ENCODE measurements at places on chromosomes 16 and 17.

DNA sequence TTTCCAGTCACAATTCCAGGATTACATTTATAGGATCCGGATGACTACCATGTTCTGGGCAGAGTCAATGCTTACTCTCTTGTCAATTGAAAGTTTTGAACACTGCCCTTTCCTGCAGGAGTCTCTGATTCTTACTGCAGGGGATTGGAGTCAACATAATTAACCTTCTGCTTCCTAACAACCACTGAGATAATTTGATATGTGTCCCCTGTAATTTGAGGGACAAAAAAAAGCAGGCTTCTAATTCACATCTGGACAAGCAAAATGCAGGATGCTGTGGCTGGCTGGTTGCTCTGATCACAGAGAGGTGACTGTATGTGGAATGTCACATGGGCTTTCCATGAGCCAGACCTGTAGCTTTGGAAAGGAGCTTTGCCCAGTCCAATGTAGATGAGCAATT is 54.9 kb downstream of the PMP22 start:
- H3K4me3 ChIP-seq: no peak overlapping the region
- no peak for DNase-seq
- no peaks in the 10 kb centered on the region for H3K4me1 ChIP-seq
- no peaks in the 10 kb centered on the region for H3K27me3 ChIP-seq
- H3K27ac ChIP-seq: no peak overlapping the region
- H3K36me3 ChIP-seq: no peaks in the 10 kb centered on the region

- H3K4me3 ChIP-seq: no peak overlapping the region
- no peak for DNase-seq
- H3K4me1 ChIP-seq: no peaks in the 10 kb centered on the region
Observed at GRCh38 chr16:2856061-2856670, 1.8 kb downstream of the PRSS22 start.

DNA sequence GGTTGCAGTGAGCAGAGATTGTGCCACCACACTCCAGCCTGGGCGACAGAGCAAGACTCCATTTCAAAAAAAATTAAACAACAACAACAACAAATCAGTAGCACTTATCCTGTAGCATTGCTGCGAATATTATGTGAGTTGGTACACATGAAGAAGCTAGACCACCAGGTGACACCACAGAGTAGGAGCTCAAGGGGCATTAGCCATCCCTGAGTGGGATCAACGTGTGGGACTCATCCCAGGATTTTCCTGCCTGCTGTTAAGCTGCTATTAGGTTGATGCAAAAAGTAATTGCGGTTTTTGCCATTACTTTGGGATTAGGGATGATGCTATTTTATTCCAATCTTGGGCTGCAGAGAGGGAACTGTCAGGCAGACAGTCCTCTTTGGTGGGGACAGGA is 47.2 kb downstream of the OTOA start:
- no peaks in the 10 kb centered on the region for H3K36me3 ChIP-seq
- no peak for DNase-seq
- no peaks in the 10 kb centered on the region for H3K27me3 ChIP-seq
- H3K4me1 ChIP-seq: no peaks in the 10 kb centered on the region

DNA sequence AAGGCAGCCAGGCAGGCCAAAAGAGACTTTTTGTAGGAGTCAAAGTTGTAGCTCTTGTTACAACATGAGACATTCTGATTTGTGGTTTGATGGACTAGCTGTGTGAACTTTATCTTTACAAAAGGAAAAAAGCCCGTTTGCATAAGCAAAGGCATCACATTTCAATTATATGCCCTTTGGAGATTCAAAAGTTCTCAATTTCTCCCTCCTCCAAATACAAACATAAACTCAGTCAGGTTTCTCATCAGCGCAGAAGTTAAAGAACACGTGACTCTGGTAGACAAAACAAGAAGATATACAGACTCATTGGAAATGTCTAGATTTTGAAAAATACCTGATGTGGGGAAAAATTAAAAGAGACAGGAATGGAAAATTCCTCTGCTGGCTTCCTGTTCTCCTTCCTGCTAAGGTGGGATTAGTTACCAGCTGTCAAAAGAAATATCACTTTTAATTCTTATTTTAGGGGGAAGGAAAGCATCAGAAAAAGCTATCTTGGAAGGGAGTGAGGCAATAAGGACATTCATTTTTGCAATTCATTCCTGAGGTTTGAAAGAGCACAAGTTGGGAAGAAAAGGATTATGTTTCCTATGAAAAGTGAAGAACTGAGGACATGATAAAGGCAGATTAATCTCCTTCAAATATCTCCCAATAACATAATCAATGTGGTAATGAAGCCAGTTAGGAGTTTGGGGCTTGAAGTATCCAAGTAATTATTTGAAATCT is 4.6 kb upstream of the KCNJ16 start:
- H3K4me3 ChIP-seq: no peak overlapping the region
- no peaks in the 10 kb centered on the region for H3K4me1 ChIP-seq
- H3K27me3 ChIP-seq: no peaks in the 10 kb centered on the region
- DNase-seq: no peak

GRCh38 chr17:32302860-32303649 is 37.4 kb downstream of the RHBDL3 start:
- H3K36me3 ChIP-seq: no peaks in the 10 kb centered on the region
- H3K4me3 ChIP-seq: no peak overlapping the region
- H3K27ac ChIP-seq: no peak overlapping the region
- H3K27me3 ChIP-seq: no peaks in the 10 kb centered on the region

DNA sequence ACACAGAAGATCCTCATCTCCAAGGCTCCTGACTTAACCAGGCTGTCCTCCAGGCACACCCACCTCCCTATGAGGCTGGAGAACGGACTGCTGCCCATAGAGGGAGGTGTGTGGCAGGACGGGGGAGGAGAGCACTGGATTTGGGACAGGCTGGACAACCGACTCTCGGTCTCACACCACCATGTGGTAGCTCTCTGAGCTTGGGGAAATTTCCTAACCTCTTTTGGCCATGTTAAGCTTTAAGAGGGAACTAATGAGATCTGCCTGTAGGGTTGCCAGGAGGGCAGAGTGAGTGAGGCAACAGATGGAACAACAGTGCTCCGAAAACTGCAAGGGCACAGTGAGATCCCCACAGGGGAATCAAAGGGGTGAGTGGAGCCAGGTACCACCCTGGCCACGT is 32.7 kb downstream of the RHBDL3 start:
- peak overlapping the region; percentile 81 for H3K27ac ChIP-seq
- peaks cover 15% of the 10 kb centered on the region for H3K4me1 ChIP-seq
- no peaks in the 10 kb centered on the region for H3K36me3 ChIP-seq

- no peak overlapping the region for H3K27ac ChIP-seq
- H3K4me1 ChIP-seq: peaks cover 7% of the 10 kb centered on the region
- H3K4me3 ChIP-seq: no peak overlapping the region
Observed at GRCh38 chr17:77675411-77675810, 283.1 kb upstream of the TNRC6C start.

DNA sequence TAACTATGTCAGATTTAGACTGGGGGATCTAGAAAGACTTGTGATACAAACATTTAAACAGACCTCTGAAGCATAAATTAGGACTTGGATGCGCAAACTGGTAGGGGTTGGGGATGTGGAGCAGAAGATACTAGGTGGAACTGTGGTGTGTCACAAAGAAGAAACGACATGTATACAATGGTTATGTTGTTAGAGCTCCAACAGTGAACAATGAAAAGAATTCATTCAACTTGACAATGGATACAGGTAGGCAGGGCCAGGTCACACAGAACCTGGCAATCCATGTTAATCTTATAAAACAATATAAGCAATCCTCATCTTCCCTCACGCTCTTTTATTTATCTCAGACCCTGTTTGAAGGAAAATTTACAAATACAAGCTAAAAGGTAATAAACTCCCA is 102.0 kb downstream of the CDC27 start:
- no peak overlapping the region for H3K27ac ChIP-seq
- no peaks in the 10 kb centered on the region for H3K36me3 ChIP-seq
- H3K4me3 ChIP-seq: no peak overlapping the region
- no peak for DNase-seq
- H3K4me1 ChIP-seq: no peaks in the 10 kb centered on the region
- H3K27me3 ChIP-seq: no peaks in the 10 kb centered on the region

DNA sequence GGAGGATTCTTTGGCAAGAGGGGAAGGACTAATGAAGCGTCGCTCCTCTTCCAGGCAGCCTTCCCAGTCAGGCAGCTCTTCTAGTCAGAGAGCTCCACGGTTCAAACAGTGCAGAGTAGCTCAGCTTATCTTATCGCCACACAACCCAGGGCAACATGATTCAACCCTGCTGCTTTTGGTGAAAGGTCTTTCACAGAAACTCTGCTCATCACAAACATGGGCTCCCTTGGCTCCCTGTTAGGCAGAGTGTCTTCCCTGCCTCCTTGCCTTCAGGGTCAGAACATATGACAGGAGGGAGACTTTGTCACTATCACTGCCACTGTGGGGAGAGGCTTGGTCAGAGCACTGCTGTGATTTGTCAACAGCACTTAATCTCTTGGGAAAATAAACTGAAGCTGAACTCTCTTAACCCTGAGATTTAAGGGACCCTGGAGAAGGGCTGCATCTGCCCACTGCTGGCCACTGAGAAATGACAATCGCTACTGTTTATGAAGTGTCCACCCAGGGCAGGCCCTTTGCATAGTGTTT is 6.9 kb upstream of the SLC13A2 start:
- H3K4me3 ChIP-seq: no peak overlapping the region
- H3K27ac ChIP-seq: no peak overlapping the region
- H3K4me1 ChIP-seq: no peaks in the 10 kb centered on the region
- no peak for DNase-seq
- H3K27me3 ChIP-seq: no peaks in the 10 kb centered on the region

- H3K36me3 ChIP-seq: no peaks in the 10 kb centered on the region
- H3K4me1 ChIP-seq: no peaks in the 10 kb centered on the region
- no peaks in the 10 kb centered on the region for H3K27me3 ChIP-seq
Observed at GRCh38 chr16:19245326-19245925, 40.1 kb upstream of the CLEC19A start.

GRCh38 chr16:50646345-50646744 is 34.8 kb downstream of the SNX20 start:
- H3K27me3 ChIP-seq: no peaks in the 10 kb centered on the region
- no peak for DNase-seq
- H3K4me1 ChIP-seq: no peaks in the 10 kb centered on the region
- H3K36me3 ChIP-seq: no peaks in the 10 kb centered on the region
- H3K27ac ChIP-seq: no peak overlapping the region
- H3K4me3 ChIP-seq: no peak overlapping the region

DNA sequence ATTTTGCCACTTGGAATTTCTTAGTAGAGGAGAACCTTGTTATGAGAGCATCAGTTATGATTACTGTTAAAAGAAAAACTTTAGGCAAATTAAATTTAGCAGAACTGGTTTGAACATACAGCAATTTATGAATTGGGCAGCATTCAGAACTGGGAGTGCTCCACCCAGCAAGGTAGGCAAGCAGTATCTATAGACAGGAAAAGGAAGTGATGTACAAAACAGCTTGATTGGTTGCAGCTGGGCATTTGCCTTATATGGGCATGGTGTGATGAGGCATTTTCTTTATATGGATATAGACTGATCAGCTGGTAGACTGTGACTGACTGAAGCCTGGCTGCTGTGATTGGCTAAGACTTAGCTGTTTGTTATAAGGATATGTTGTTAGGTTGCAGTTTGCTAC is 17.6 kb upstream of the CYLD start:
- no peak overlapping the region for H3K4me3 ChIP-seq
- no peaks in the 10 kb centered on the region for H3K36me3 ChIP-seq

- DNase-seq: no peak
- H3K27me3 ChIP-seq: no peaks in the 10 kb centered on the region
- H3K27ac ChIP-seq: peak overlapping the region; percentile 95
- H3K4me3 ChIP-seq: no peak overlapping the region
Observed at GRCh38 chr17:2067608-2068024, 12.7 kb downstream of the HIC1 start.

GRCh38 chr17:4186357-4186881 is 43.4 kb downstream of the CYB5D2 start:
- peak overlapping the region; percentile 84 for H3K27ac ChIP-seq
- no peaks in the 10 kb centered on the region for H3K27me3 ChIP-seq
- no peak overlapping the region for H3K4me3 ChIP-seq
- peak; percentile 94 for DNase-seq
- peaks cover 36% of the 10 kb centered on the region for H3K36me3 ChIP-seq
- peaks cover 49% of the 10 kb centered on the region for H3K4me1 ChIP-seq

GRCh38 chr16:87542531-87543102 is 49.8 kb upstream of the ZCCHC14 start:
- no peaks in the 10 kb centered on the region for H3K36me3 ChIP-seq
- no peak for DNase-seq
- H3K4me3 ChIP-seq: no peak overlapping the region

DNA sequence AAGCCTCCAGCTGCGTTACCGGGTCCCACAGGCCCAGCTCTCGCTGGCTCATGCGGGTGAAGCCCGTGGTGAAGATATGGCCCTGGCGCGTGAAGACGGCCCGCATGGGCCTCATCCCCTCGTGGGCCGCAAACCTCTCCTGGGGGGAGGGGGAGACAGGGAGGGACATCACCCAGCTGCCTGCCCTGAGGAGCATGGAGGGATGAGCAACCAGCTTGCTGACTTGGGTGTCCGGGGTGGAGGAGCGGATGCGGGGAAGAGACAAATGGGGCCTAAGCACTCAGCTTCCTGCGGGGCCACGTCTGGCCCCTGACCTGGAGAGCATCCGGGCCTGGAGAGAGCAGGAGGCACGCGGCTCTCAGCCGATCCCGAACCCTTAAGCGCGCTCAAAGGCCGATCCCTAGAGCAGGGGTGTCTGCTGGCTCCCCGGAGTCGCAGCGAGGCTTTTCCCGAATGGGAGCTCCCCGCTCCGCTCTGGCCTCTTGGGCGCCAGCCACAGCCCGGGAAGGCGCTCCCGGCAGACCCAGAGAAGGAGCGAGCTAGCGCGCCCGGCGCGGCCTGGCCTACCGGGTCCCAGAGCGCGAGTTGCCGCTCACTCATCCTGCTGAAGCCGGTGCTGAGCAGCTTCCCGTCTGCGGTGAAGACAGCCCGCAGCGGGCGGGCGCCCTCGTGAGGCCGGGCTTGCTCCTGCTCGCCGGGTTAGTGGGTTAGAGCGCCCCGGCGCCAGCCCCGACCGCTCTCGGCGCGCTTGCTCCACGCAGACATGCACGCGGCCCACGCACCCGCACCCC is 5.0 kb downstream of the CORO6 start:
- H3K36me3 ChIP-seq: no peaks in the 10 kb centered on the region
- peak overlapping the region; percentile 52 for H3K27ac ChIP-seq
- H3K4me1 ChIP-seq: peaks cover 69% of the 10 kb centered on the region
- no peak for DNase-seq

GRCh38 chr16:89890200-89890599 is 16.8 kb downstream of the TCF25 start:
- H3K27ac ChIP-seq: no peak overlapping the region
- H3K4me3 ChIP-seq: no peak overlapping the region
- no peaks in the 10 kb centered on the region for H3K27me3 ChIP-seq
- H3K36me3 ChIP-seq: no peaks in the 10 kb centered on the region

- no peaks in the 10 kb centered on the region for H3K4me1 ChIP-seq
- H3K36me3 ChIP-seq: no peaks in the 10 kb centered on the region
- H3K27me3 ChIP-seq: no peaks in the 10 kb centered on the region
Observed at GRCh38 chr17:56324676-56325075, 171.4 kb downstream of the ANKFN1 start.

DNA sequence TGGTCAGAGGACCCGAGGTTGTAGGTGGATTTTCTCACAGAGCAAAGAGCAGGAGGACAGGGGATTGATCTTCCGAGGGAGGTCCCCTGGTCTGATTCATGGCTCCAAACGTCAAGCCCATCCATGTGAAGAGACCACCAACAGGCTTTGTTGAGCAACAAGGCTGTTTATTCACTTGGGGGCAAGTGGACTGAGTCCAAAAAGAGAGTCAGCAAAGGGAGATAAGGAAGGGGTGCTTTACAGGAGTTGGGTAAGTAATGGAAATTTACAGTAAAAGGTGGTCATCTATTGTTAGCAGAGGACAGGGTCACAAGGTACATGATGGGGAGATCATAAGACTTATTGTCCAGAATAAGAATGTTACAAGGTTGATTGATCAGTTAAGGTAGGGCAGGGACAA is 2285.8 kb downstream of the TP53TG3F start:
- no peak overlapping the region for H3K27ac ChIP-seq
- H3K36me3 ChIP-seq: no peaks in the 10 kb centered on the region
- no peaks in the 10 kb centered on the region for H3K4me1 ChIP-seq
